ENCODE measurements at places on chromosomes 2 and 18.

DNA sequence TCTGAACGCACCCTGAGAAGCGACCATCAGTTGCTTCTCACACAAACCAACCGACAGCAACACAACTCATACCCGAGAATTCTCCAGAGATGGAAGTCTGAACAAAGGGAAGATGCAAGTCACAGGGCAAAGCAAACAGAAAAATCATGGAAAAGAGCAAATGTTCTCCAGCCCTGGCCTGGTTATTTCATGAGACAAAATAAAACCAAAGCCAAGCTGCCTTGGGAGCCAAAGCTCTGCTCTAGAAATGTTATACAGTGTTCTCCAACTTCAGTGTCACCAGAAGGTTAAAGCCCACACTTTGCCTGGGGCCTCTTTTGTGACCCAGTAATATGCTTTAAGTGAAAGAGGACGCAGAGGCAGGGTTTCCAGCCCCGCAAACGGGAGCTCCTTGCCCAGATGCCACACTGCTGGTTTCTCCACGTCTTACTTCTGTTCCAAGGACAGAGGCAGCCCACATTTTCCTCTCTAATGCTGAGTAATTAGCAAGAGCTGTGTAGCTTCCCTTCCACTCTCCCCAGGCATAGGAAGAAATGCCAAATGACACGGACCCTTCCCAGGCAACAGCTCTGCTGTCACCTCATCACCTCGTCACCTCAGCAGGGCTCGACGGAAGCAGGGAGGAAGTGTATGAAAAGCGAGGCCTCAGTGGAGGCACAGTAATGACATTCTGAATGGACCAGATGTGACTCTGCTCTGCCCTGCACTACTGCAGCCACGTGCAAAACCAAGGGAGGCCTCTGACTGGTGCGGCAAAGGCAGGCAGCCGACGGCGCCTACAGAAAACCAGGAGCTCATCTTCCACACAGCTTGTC lies 64.7 kb downstream of the FBXO15 start:
- DNase-seq, result no peak

DNA sequence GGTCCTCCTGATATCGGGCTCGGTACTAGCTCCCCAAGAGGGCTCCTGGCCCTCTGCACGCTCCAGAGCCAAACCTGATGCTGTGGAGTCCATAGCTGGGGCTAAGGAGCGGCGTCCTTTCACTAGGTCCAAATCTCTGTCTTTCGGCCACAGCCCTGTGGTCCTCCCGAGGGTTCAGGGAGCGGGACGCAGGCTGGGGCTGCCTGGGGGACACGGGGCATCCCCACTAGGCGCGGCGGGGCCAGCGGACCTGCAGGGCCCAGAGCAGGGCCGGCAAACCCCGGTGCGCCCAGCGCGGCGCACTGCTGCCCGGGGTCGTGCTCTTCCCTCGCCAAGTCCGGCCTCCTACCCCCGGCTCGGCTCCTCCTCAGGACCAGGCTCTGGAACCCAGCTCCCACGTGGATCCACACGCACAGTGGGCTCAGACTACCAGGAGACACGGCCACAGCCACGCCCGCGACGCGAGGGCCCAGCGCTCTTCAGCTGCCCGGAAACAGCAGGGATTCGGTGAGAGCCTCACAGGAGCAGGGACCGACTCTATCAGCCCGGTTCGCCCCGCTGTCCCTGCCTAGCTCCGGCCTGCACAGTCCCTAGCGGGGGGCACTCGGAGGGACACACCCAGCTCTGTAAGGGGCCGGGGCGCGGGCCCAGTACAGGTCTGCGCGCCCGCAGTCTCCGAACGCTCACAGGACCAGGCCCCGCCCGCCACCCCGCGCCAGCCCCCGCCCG lies 593 bp downstream of the ZNF514 start:
- peak; percentile 6 for DNase-seq

DNA sequence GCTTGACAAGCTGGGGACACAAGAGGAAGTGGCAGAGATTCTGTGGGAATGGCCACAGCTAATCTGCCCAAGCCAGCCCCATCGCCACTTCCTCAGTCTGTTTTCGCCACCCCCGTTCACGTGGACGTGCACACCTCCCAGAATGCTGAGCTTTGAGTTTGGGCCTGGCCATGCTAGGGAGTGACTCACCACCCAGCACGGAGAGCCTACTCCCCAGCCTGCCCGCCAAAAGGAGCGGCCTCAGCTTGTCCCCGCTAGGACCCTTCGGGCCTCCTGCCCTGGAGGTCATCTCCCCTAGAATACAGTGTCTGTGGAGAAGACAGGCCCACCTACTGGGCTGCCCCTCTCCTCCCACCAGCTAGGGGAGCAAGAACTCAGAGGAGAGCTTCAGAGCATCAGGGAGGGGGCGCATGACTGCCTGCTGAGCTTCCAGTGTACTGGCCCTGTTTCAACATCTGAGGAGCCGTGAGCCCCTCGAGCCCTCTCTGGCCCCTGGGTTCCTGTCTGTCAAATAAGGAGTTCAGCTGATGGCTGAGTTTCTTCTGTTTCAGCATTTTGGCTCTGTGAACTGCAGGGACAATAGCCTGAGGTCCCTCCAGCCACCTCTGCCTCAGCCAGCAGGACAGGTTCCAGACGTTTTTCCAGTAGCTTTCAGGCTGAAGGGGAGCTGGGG lies 5.1 kb downstream of the SLC35F6 start:
- DNase-seq, result no peak

GRCh38 chr2:6576302-6576701 lies 289.4 kb downstream of the CMPK2 start:
- no peak for DNase-seq

DNA sequence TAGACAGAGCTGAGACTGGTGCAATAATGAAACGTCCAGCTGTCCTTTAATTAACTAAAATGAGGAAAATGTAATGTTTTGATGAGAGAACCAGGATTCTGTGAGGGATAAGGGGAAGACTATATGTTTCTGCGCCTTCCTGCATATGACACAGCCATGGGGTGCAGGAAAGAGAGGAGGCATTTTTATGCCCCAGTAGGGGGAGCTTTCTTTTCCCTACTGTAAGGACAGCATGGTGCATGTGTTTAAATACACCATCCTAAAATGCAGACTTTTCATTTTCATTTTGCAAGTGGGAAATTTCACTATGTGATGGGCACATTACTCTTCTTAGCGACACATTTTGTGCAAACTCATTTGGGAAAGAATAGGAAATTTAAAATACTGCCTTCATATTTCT lies 446.1 kb downstream of the ARHGAP15 start:
- DNase-seq, result no peak

GRCh38 chr2:239725551-239725890 lies 299.6 kb downstream of the NDUFA10 start:
- no peak for DNase-seq

DNA sequence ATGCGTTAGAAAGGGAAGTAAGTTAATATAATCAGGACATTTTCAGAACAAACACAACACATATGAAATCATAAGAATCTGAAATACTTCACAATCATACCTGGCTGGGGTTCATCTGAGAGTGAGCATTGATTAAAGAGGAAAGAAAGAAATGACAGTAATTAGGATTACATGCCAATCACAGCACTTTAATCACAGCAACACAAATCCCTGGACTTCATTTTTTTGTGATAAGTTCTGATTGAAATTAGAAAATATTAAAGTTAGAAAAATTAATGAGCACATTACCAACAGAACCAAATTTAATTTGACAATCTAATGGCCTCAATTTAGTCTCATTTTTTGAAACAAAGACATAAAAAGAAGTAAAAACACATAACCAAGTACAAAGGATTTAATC lies 121.9 kb downstream of the LRP2 start:
- no peak for DNase-seq

GRCh38 chr2:2566396-2567323 lies 235.6 kb upstream of the MYT1L start:
- no peak for DNase-seq

GRCh38 chr2:1685957-1686783 lies 58.1 kb downstream of the PXDN start:
- no peak for DNase-seq

DNA sequence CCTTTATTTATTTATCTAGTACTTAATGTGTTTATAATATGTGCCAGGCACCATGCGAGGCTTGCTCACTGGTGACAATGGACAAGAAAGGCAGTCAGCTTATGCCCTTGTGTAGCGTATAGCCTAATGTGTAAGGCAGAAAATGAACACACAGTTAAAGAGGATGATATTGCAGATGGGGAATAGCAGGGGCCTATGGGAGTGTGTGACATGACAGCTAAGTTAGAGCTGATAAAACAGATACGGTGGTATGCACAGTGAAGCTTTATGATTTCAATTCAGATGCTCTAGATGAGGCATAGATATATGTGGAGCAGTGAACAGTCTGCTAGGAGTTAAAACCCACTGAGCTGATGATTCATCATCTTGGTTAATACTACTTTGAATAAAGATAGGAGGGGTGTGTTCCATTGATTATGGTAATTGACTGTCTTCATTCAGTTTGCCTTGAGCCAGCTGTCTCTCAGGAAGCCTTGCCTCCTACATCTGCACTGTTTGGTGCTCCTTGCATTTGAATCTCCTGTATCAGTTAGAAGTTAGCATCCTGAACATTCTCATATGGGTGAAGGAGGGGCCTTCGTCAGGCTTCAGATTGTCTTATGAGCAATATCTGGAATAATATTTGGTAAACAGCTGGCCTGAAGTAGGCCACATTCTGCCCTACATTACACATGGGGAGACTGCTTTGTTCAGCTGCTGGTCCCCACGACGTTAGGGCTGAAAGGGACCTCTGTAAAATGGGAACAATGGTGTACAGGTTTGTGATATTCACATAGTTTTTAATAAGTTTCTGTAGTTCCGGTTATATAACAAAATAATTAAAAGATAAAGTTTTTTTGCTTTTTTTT lies 13.2 kb downstream of the MAP4K4 start:
- no peak for DNase-seq

DNA sequence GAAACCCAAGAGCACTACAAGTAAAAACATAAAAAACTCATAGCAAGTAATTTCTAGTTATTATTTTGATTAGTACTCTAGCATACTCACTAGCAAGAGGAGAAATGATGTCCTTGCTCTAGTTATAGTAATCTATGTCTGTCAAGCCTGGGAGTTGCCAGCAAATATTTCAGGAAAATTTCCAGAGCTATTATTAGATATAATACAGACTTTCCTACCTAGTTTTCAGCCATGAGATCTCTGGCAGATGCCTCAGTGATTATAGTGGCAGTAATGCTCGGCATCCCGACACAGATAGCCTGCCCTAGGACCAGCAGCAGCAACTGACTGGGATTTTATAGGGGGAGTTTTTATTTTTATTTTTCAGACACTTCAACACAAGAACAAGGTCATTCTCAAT lies 224.4 kb downstream of the ZNF385B start:
- DNase-seq, result no peak

DNA sequence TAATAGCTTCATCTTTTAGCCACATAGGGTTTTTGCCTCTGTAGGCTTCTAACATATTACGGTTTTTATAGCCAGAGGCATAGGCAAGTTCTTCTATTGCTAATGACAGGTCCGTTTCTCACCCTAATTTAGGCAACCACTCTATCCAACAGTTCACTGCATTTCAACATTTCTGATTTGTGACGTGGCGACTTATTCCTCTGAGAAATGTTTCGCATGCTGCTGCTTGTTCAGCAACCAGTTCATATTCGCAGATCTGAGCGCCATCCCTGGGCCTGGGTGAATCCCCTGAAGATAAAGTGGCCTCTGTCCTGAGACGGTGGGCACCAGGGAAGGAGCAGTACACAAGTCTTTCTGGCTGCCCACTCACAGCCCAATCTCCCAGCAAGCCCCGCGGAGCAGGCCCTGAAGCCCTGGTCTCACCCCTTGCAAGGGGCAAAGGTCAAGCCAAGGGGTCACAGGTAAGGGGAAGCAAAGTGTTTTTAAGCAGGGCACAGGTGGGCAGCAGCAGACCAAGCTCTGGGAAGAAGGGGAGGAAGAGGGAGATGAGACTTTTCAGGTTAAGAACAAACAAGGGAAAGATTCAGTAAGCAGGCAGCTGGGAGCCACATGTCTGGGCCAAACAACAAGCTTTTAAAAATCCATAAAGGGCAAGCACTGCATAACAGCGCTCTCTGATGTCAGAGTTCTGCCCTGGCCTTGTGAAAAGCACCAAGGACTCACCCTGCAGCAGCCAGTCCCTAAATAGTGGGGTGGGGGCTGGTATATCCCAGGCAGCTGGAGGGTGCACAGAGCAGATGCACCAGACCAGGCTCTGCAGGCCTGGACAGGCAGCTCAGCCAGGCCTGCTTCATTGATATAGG lies 10.8 kb upstream of the COX7A2L start:
- no peak for DNase-seq

- DNase-seq, result no peak
These were observed 233.3 kb downstream of the NCKAP5 start for GRCh38 chr2:133334923-133335322.

- no peak for DNase-seq
These were observed 1.1 kb downstream of the RNF103 start for GRCh38 chr2:86622519-86623042.

GRCh38 chr2:241456546-241456945 lies 51.8 kb downstream of the STK25 start:
- DNase-seq, result no peak

DNA sequence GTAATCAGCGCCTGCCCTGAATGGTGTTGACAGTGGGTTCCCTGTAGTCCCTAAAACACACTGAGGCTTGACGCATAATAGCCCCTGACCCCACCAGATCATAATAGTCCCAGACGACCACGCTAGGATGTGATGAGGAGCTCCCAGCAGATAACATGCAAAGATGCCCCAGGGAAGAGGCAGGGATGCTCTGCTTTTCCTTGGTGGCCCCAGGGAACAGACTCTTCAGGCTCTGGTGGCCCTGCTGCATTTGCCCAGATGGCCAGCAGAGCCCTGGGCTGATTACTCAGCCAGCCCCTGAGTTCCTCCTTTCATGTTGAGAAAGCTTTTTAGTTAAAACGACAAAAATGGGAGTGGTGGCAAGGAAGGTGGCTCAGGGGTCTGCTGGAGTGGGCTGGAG lies 5.9 kb upstream of the NCKAP5 start:
- no peak for DNase-seq

GRCh38 chr18:61891894-61892293 lies 913 bp downstream of the RNF152 start:
- DNase-seq, result no peak

GRCh38 chr2:96146153-96146880 lies 1.1 kb upstream of the DUSP2 start:
- DNase-seq, result peak; percentile 82

- no peak for DNase-seq
These were observed 25.0 kb downstream of the SERPINB8 start for GRCh38 chr18:63994783-63995399.

DNA sequence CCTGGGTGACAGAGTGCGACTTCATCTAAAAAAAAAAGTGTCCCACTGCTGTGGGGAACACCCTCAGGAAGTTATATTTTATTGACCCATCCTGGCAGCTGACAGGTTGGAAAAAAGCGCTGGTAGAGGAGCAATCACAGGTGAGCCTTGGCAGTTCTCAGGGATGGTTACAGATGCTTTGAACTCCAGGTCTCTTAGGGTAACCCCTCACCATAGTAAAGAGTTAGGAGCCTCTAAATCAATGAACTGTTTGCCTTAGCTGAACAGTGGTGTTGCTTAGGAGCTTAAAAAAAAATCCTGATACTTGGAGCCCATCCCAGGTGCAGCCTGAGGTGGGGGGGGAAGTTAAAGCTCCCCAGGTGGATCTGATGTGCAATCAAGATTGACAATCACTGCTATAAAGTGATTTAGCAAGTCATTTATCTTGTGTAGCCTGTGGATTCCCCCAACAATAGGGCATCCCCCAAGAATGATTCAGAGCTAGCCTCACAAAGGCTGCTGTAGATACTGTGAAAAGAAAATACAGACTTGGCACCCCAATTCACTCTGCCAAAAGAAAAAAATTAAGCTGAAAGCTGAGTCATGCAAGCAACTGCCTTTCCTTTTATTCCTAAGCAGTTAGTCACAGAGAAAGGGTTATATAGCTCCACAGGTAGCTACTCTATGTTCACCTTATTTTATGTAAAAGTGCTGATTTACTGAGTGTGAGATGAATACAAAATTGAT lies 14.8 kb downstream of the SLC16A14 start:
- no peak for DNase-seq

GRCh38 chr2:44947028-44947375 lies 5.5 kb downstream of the SIX3 start:
- no peak for DNase-seq
